ENCODE measurements at places on chromosomes 3 and 15. TPM values are rescaled to one million over a fixed set of nuclear protein-coding genes. Genes with fewer than 3 reads are reported as not detected.

- no peak for DNase-seq
- H3K4me3 ChIP-seq, result no peak overlapping the region
- peaks cover 3% of the 10 kb centered on the region for H3K4me1 ChIP-seq
- no peaks in the 10 kb centered on the region for H3K36me3 ChIP-seq
Measured at GRCh38 chr15:67023517-67024313, 41.7 kb upstream of the SMAD3 start.

DNA sequence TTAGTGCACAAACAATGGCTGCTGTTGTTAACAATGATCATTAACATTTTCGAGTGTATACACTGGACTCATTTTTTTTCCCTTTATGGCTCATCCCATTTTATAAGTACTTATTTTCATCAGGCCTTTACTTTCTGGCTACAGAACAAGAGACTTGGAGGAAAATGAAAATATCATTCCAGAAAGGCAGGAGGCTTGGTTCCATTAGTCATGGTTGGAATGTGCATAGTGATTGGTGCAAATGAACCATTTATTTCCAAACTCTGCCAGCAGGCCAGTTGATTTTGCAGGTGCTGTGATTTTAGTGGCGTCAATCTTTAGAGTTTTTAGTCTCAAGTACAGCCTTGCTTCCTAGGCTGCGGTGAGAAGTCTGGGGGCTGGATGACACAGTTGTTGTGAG is 151.8 kb downstream of the ITPR1 start:
- no peaks in the 10 kb centered on the region for H3K27me3 ChIP-seq
- H3K4me3 ChIP-seq, result no peak overlapping the region
- H3K27ac ChIP-seq, result no peak overlapping the region
- H3K4me1 ChIP-seq, result no peaks in the 10 kb centered on the region
- H3K36me3 ChIP-seq, result peaks cover 4% of the 10 kb centered on the region
- no peak for DNase-seq

- no peaks in the 10 kb centered on the region for H3K27me3 ChIP-seq
- H3K36me3 ChIP-seq, result no peaks in the 10 kb centered on the region
- H3K27ac ChIP-seq, result no peak overlapping the region
- DNase-seq, result no peak
Measured at GRCh38 chr15:28110481-28110881, 11.4 kb upstream of the OCA2 start.

DNA sequence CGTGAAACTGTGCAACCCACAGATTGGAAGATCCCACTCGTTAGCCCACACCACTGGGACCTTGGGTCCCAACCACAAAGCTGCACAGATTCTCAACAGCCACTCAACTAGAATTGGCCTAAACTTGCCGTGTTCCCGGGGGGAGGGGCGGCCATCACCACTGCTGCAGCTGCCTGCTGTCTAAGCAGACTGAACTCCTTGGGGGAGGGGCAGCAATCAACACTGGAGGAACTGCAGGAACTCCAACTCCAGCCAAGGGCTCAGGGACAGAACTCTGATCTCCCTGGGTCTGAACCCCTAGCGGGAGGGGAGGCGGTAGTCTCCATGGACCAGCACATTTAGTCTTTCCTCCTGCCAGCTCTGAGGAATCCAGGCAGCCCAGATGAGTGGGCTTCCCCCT is 205.9 kb downstream of the RSL24D1 start:
- no peaks in the 10 kb centered on the region for H3K4me1 ChIP-seq
- H3K27ac ChIP-seq, result no peak overlapping the region
- peaks cover 1% of the 10 kb centered on the region for H3K27me3 ChIP-seq
- no peaks in the 10 kb centered on the region for H3K36me3 ChIP-seq

GHSR gene
- not detected for total RNA-seq

WWTR1 gene
- total RNA-seq, result 225 TPM

All from aorta (tissue), 5 donors.